ENCODE measurements at places on chromosomes 4 and X.
A peak's percentile ranks its signal among the peaks of the same experiment; 100 is the strongest.

DNA sequence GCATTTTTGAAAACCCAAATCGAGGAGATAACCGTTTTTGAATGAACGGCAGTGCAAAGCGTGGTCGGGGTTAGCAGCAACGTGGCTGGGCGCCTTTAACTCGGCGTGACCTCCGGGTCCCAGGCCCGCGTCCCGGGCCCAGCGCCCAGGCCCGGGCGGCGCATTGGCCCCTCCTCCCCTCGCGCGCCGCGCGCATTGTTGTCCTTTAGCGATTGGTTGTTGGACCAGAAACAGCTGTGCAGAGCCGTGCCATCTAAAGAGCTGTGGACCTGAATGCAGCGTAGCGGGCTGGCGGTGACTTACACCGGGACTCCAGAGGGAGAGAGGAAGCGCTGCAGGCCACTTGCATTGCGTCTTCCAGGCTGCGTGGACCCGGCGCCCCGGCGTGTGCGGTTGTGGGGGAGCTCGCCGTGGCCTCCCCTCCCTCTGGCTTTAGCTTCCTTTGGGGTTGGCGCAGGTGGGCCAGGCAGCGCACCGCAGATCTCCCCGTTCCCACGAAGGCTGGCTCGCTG is at the start of gene STOX2:
Gene STOX2 (plus strand): TSS at position 227 of the 512 bp plus-strand sequence. CDS start 1,484 bp downstream, outside the sequence.
- DNase-seq = no peak

- DNase-seq = no peak
Measured at GRCh38 chr4:85431881-85432485, 43.0 kb upstream of the ARHGAP24 start.

DNA sequence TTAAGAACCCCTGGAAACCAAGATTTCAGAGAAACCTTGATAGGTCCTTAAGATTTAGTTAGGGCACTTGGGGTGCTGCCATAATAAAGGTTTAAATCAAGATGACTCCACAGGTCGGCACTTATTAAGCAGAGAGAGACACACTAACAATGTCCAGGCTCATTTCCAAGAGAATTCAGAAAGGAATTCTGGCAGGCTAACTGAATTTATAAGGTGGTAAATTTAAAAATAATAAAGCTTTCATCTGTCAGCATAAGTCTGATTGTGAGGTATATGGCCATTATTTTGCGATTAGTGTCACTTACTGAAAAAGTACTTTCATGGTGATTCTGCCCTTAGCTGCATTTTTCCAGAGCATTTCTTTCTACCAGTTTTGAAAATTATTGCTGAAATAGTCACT is 472.7 kb downstream of the ARAP2 start:
- no peak for DNase-seq

- DNase-seq = peak; percentile 87
Measured at GRCh38 chr4:8393593-8394038, 46.9 kb downstream of the ACOX3 start.

- no peak for DNase-seq
Measured at GRCh38 chr4:56051029-56051709, 102.4 kb downstream of the CEP135 start.

- no peak for DNase-seq
Measured at GRCh38 chr4:142354794-142355420, 491.2 kb downstream of the INPP4B start.

DNA sequence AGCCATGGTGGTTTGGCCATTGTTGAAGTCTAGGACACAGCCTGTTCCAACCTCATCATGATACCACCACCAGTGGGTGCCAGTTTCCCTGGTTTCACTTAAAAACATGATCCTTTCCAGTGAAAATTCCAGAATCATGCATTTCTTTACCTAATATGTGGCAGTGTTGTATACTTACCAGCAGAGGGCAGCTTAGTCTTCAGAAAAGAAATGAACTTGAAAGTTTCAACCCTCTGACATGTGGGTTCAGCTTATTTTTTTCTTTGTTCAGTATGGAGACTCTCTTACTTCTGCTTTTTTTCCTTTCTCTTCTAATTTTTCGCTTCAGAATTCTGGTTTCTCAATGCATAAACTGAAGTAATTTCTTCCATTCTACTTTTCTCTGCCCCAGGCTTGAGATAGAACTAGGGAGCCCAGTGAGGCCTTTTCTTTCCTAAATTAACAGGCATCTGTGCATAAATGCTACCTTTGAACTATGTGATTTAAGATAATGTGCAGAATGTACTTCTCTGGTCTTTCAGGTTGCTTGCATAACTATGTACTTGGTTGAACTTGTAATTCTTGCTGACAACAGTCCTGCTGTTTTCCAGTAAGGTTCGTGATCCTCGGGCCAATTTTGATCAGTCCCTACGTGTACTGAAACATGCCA is 10.7 kb downstream of the LIAS start:
- peak; percentile 93 for DNase-seq

GRCh38 chr4:133156096-133156495 is 7.0 kb downstream of the PCDH10 start:
- no peak for DNase-seq

DNA sequence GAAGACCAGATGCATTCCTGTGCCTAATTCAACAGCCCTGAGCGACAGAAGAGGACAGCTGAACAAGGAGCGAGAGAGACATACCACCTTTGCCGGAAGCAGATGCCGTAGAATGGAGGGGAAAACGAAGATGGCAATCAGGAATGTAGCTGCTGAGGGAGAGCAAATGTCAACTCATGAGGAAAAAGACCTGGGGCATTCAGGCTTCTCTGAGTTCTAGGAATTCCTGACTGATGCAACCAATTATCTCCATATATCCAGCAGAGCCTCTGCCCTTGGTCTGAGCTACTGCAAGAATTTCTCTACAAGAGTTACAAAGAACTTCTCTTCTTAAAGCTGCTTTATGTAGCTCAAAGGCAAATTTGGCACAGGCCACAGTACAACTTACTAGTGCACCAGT is 40.5 kb upstream of the INPP4B start:
- DNase-seq = no peak

DNA sequence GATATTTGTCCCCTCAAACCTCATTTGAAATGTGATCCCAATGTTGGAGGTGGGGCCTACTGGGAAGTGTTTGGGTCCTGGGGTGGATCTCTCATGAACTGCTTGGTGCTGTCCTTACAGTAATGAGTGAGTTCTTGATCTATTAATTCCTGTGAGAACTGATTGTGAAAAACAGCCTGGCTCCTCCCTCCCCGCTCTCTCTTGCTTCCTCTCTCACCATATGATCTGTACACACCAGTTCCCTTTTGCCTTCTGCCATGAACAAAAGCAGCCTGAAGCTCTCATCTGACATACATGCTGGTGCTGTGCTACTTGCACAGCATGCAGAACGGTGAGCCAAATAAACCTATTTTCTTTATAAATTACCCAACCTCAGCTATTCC is 11.2 kb upstream of the YIPF7 start:
- DNase-seq = no peak

DNA sequence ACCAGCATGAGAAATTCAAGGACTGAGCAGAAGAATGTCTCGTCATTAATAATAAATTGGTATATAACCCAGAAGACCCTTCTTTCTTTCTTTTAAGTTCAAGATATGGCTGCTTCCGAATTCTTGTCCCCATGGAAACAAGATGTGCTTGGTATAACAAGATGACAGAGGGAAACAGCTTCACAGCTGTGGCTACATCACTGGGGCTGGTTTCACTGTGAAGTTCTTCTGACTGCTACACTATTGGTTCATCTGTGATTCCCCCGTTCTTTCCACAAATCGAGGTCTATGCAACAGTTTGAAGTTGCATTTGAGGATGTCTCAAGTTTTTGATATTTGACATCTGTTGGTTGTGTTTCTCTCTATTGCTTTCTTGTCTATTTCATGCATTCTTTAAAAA is 12.3 kb upstream of the DTHD1 start:
- no peak for DNase-seq

- peak; percentile 80 for DNase-seq
Measured at GRCh38 chr4:80365928-80366327, 30.4 kb downstream of the CFAP299 start.

DNA sequence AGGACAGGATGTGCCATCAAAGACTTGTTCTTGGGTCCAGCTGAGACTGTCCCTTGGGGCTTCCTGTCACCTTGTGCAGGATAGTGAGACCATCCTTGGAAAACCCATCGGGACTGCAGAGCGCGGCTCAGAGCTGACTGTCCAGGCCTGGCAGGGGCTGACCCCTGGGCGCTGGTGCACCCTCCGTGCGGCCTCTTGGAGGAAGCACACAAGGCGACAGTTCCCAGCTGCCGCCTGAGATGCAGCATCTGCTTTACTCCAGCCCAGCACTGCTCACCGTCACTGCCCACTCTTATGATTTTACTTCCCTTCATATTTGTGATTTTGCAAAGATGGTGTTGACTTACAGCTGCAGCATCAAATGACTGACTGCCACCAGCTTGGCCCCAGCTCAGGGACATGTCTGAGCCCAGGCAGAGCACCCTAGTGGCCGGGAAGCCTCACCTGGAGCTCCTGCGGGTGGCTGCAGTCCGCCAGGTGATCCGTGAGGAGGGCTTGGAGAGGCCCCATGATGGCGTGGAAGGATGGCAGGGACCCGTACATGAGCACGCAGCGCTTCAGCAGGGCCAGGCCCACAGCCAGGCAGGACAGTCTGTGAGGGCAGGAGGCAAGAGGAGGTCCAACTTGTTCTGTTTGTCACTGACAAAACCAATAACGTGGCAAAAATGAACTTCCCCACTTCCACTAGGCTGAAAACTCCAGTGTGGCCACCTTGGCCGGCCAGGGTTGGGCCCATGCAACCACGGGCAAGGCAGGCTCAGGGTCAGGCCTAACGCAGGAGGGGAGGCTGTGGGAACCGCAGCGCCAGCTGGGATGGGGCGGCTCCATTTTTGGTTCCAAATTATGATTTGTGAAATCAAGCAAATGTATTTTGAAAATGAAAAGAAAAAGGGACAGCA is 21.8 kb downstream of the NOP14 start:
- no peak for DNase-seq

GRCh38 chr4:152528060-152528459 is 7.8 kb downstream of the FBXW7 start:
- DNase-seq = no peak

DNA sequence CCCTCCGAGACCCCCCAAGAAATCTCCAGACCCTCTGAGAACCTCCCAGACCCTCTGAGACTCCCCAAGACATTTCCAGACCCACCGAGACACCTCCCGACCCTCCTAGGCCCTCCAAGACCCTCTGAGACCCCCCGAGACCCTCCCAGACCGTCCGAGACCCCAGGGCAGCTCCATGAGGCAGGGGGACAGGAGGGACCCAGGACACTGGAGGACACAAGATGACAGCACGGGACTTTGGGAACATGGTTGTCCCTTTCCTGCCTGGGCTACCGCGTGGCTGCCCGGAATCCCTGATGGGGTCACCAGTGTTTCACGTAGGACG is 10.3 kb downstream of the CTBP1 start:
- no peak for DNase-seq

GRCh38 chrX:19350941-19351384 is 7.2 kb downstream of the PDHA1 start:
- DNase-seq = no peak

- DNase-seq = no peak
Measured at GRCh38 chr4:81470456-81471297, 1.0 kb downstream of the RASGEF1B start.

GRCh38 chr4:4837316-4837715 is 22.1 kb upstream of the MSX1 start:
- DNase-seq = peak; percentile 45

GRCh38 chr4:102761296-102761701 is 531 bp upstream of the MANBA start:
- DNase-seq = no peak

Measured in RKO (cell line).